Spleen (tissue), 13 donors: ENCODE measurements at places on chromosomes 12 and 14. TPM values are rescaled to one million over a fixed set of nuclear protein-coding genes. Genes with fewer than 3 reads are reported as not detected.

GRCh38 chr14:33934043-33934750 lies 16.7 kb downstream of the EGLN3 start:
- H3K36me3 ChIP-seq, result no peaks in the 10 kb centered on the region
- no peak overlapping the region for H3K27ac ChIP-seq
- no peak for DNase-seq

GRCh38 chr12:103848143-103848542 lies 7.1 kb upstream of the NT5DC3 start:
- no peaks in the 10 kb centered on the region for H3K4me1 ChIP-seq
- DNase-seq, result no peak
- H3K27ac ChIP-seq, result no peak overlapping the region
- no peak overlapping the region for H3K4me3 ChIP-seq
- H3K27me3 ChIP-seq, result no peaks in the 10 kb centered on the region

Gene LYZ
- polyA plus RNA-seq, result 133 TPM

DNA sequence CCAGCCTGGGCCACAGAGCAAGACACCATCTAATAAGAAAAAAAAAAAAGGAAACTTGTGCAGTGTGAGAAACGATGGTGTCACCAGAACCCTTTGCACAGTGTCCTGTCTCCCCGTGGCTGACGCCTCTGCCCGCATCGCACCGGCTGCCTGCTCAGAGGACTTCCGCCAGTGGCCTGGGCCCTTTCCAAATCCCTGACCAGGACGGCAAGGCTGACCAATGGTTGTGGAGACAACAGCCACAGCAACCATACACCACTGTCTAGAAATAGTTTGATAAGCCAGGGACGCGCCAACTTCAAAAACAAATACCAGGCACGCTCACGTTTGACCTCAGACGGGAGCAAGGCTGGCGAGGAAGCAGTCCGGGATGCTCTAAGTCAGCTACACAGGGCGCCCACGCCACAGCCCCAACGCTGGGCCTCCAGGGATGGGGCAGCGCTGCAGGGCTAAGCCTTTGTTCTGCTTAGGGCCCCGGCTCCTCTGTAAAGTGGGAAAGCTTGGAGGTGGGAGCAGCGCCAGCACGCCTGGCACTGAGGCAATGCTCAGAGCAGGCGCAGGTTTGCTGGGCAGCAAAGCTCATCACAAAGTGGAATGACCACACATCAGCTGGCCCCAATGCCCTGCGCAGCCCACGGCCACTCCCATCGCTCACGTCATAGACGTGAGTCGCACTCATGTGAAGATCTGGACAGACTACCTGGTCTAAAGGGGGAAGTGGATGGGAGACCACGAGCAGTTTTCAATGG lies 12.5 kb downstream of the PGAM5 start:
- H3K4me1 ChIP-seq, result no peaks in the 10 kb centered on the region
- H3K4me3 ChIP-seq, result no peak overlapping the region
- no peak for DNase-seq
- H3K27me3 ChIP-seq, result no peaks in the 10 kb centered on the region
- H3K27ac ChIP-seq, result no peak overlapping the region

- DNase-seq, result no peak
- no peak overlapping the region for H3K4me3 ChIP-seq
- H3K27ac ChIP-seq, result no peak overlapping the region
- no peaks in the 10 kb centered on the region for H3K27me3 ChIP-seq
- H3K36me3 ChIP-seq, result no peaks in the 10 kb centered on the region
- H3K4me1 ChIP-seq, result no peaks in the 10 kb centered on the region
These were observed 373.7 kb upstream of the SYT1 start for GRCh38 chr12:78490861-78491260.

DNA sequence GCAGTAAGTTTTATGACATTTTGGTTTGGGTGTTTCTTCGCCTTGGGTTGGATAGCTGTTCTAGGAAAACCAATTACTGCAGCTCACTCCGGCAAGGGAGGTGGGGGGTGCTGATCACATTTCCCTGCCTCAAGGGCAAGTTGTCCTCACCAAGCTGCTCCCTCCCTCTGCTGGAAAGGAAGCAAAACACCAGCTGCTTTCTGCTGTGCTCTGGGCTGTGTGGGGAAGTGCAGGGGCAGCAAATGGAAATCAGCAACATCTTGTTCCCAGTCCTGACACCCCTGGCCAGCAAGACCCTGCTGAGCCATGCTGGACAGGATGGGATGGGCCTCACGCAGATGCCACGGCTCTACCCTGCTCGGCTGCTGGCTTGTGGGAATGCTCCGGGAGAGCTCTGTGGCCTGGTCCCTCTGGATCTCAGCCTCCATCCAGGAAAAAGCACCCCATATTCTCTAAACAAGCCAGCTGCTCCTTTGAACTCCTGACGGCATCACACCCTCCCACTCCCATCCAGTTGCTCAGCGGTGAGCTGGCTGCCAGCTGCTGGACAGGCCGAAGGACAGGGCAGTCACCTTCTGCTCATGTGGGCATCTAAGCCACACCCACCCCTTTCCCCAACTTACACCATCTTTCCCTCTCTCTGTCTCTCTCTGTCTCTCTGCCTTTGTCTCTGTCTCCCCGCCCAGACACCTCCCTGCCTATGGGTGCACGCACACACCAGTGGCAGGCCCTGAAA lies 52.4 kb upstream of the EIF5 start:
- no peaks in the 10 kb centered on the region for H3K36me3 ChIP-seq
- H3K4me1 ChIP-seq, result peaks cover 33% of the 10 kb centered on the region
- no peak overlapping the region for H3K27ac ChIP-seq

Gene GEMIN2
- 12.5 TPM for polyA plus RNA-seq

Gene FZD10
- polyA plus RNA-seq, result 0.06 TPM
